ENCODE measurements at places on chromosomes 3 and 15.
A peak's percentile ranks its signal among the peaks of the same experiment; 100 is the strongest.

- DNase-seq: no peak
These were observed 115.0 kb downstream of the ALDH1A2 start for GRCh38 chr15:57950381-57950946.

DNA sequence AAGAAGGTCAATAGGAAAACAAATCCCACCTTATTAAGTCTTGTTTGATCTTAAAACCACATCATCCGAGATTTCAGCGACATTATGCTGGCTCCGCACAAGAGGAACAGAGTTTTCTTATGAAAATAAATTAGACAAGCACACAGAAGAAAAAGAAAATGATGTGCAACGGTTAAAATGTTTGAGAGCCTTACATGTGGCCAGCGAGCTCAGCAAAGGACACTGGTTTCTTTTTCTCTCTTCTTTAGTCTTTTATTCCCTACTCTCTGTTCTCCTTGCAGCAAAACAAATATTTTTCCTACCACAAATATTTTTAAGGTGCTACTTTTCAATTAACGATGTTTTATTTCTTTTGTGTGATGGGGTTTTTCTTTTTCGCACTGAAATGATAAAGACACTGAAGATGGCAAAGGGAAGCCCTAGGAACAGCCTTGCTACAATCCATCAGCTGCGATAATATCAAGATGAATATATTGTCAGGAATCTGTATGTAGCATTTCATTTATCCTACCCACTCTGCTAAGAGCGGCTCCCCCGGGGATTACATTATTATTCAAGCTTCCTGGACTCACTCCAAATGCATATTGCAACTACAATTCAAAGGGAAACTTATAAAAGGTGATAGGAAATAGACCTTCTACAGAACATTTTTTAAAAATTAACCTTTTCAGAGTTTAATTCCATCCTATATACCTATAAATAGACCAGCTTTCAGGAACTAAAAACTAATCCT, 72.9 kb downstream of the ANXA2 start:
- no peak for DNase-seq

- no peak for DNase-seq
These were observed 50.6 kb upstream of the AKAP13 start for GRCh38 chr15:85329561-85330422.

DNA sequence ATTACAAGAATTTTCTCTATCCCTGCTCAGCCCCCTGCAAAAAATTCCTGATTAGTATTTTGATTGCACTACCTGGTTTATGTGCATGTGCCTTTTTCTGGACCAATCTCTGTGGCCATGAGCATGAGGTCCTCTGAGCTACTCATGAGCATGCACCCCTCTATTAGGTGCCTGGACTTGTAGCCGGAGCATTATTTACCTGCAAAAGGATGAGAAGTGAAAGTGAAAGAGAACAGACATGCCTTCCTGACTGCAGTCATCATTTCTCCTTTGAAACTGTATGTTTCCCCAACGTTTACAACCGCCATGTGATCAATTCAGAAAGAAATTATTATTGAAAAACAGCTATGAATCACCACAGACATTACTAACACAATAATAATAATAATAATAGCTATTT, 1008.8 kb downstream of the ROBO2 start:
- DNase-seq: no peak

GRCh38 chr3:131072099-131072559, 45.5 kb downstream of the NEK11 start:
- no peak for DNase-seq

- DNase-seq: no peak
These were observed 29.1 kb downstream of the LIPC start for GRCh38 chr15:58460872-58461271.

DNA sequence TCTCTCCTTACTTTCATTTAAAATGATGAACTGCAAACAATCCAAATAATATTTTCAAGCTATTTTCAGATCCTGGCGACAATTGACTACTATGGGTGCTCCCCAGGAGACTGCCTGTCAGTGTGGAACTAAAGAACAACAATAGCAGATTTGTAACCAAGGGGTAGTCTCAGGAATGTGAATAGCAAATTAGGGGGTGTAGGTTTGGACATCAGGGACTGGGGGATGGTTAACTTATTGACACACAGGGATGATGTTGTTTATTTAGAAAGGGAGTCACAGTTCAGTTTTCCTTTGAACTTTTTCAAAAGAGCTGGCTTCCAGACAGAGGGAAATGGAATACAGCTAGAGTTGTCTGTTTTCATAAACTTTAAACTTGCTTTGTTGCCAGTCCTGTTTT, 229.8 kb downstream of the LRTM1 start:
- DNase-seq: no peak

- no peak for DNase-seq
These were observed 33.5 kb downstream of the SLC9C1 start for GRCh38 chr3:112260563-112260962.

DNA sequence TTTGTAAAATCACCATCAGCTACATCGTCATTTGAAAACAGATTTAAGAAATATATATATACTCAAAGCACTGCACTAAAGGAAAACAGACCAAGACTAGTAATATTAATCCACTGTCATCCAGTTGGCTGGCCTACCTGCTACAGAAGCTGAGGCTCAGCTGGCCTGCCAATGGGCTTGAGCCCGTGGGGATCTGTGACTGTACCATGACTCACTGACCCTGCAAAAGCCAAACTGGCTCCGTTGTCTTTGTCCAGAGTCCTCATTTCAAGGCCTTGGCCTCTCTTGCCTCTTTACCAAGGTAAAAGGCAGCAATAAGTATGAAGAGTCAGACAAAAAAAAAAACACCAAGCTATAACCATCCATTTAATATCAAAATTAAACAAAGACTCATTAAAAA, 463.5 kb upstream of the RASGRP1 start:
- DNase-seq: no peak

DNA sequence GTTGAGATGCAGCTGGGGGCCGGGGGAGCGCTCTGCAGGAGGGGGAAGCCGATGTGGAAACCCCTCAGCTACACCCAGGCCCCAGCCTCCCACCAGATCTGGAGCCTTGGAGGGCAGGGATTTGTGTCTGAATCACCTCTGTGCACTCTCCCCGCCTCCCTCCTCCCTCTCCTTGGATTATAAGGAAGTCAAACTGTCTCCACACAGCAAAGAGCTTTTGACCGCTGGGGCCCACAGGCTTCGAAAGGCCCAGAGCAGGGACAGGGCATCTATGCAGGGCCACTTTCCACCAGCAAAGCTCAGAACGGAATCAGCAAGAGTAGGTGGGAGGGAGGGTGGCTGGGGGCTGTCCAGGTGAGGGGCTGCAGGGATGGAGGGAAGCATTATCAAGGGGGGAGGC, 68.9 kb downstream of the IQSEC1 start:
- DNase-seq: no peak

- DNase-seq: no peak
These were observed 612.7 kb downstream of the TBL1XR1 start for GRCh38 chr3:176584413-176585176.

- no peak for DNase-seq
These were observed 79.8 kb downstream of the RFTN1 start for GRCh38 chr3:16433701-16434151.

DNA sequence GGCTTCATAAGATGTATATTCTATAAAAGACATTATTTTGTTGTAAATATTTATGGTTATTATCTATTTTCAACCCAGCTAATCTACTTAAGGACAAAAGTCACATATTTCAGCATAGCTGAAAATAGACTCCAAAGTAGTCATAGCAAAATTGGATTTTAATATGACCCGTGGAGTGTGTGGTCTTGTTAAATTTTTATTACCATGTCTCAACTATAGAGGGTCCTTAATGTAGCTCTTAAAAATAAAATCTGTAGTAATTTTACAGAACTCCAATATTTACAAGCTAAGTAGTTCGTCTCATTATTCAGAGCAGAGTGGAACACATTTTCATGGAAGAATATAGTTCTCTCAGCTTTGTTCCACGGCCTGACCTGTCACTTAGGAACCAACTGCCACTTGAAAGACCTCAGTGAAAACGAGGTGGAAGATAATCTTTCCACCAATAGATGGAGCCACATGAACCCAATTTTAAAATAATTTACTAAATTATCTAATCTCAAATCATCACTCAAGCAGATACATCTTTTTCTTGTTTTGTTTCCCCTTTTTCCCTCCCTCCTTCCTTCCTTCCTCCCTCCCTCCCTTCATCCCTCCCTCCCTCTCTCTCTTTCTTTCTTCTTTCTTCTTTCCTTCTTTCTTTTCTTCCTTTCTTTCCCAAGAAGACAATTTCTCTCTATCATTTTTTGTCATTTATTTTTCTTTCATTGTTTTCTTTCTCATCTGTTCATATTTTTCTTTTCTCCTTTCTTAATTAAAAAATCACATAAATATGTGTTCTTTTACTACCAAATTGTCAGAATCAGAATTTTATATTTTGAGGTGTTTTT, 97.2 kb downstream of the CLDN1 start:
- DNase-seq: peak; percentile 32

GRCh38 chr15:97861529-97862260, 98.8 kb upstream of the ARRDC4 start:
- no peak for DNase-seq

DNA sequence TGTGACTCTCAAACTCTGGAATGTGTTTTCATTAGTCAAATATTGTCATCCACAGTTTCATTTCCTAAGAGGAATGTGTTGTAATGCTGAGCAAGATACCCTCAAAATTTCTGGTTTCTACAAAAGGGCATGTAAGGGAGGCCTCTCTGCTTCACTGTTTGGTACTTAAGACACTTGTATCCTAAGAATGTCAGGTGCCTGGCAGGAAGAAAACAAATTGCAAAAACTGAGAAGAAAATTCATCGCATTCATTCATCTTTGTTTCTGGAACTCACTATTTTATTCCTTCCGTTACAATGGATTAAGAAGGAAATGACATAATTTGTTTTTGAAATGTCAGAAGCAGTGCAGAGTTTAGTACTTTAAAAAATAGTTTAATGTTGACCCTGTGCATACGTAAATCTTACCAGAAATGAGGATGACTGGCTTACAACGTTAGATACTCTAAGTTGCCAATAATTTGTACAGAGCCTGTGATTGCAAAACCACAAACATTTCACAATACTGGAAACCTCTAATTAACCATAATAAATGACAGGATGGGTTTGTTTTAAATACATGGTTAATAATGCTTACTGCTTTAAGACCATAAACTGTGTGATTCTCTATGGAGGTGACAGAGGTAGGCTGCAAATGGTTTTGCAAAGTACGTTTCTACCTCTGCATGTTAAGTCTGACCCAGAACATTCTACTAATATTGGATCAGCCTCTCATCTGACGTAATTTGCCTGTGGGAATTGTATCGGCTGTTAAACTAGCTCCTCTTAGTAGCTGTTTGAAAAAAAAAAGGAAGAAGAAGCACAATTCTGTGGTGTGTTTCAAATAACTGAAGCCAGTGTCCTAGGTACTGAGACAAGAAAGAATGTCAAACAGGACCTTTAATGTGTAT, 477.8 kb downstream of the RBMS3 start:
- no peak for DNase-seq

- DNase-seq: peak; percentile 60
These were observed 44.4 kb downstream of the AQP9 start for GRCh38 chr15:58182460-58183163.

- DNase-seq: peak; percentile 29
These were observed 134.9 kb downstream of the GAP43 start for GRCh38 chr3:115758076-115758763.

- no peak for DNase-seq
These were observed 95.3 kb upstream of the SOX2 start for GRCh38 chr3:181616088-181617070.

DNA sequence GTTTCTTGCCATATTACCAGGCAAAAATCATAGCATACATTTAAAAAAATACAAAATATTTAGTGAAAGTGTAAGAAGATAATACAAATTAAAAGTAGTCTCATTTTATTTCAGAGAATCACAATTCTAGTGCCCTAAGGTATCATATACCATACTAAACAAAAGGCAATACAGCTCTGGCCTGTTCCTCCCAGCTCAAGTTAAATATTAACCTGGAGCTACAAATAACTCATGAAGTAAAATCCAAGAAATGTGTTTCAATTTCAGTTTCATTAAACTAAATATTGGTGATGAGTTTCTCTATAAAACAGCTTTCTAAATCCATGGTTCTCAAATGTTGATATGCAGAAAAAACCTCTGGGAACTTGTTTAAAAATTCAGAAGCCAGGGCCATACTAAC, 67.7 kb downstream of the INO80 start:
- DNase-seq: no peak

GRCh38 chr15:40287505-40287904, 4.6 kb upstream of the ANKRD63 start:
- no peak for DNase-seq

DNA sequence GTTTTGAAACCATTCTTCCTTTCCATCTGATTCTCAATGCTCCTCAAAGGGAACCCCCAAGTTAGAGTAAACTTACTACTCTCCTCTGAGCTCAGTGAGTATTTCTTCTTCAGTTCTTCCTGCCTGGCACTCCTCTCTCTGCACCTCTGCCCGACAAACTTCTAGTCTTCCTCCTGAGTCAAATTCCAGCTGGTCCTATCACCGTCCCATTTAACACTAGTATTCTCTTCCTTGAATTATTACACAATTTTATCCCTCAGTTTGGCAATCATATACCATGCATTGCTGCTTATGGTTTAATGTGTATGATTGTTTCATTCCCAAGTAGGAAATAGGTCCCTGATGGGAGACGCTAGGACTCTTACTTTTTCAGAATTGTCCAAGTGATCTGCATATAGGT, 279.7 kb downstream of the MECOM start:
- DNase-seq: no peak

DNA sequence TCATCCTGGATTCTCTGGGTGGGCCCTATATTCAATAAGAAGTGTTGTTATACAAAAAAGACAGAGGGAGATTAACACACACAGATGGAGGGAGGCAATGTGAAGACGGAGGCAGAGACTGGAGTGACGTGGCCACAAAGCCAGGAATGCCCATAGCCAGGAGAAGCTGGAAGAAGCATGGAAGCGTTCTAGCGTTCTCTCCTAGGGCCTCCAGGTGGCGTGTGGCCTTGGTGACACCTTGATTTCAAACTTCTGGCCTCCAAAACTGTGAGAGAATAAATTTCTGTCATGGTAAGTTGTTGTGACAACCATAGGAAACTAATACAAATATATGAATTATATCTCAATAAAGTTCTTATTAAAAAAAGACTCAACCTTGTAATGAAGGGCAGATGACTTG, 21.3 kb downstream of the THBS1 start:
- DNase-seq: no peak

- DNase-seq: no peak
These were observed 852.0 kb downstream of the FHIT start for GRCh38 chr3:60399292-60399691.
